ENCODE measurements at places on chromosomes 1 and 21.
A peak's percentile ranks its signal among the peaks of the same experiment; 100 is the strongest.

DNA sequence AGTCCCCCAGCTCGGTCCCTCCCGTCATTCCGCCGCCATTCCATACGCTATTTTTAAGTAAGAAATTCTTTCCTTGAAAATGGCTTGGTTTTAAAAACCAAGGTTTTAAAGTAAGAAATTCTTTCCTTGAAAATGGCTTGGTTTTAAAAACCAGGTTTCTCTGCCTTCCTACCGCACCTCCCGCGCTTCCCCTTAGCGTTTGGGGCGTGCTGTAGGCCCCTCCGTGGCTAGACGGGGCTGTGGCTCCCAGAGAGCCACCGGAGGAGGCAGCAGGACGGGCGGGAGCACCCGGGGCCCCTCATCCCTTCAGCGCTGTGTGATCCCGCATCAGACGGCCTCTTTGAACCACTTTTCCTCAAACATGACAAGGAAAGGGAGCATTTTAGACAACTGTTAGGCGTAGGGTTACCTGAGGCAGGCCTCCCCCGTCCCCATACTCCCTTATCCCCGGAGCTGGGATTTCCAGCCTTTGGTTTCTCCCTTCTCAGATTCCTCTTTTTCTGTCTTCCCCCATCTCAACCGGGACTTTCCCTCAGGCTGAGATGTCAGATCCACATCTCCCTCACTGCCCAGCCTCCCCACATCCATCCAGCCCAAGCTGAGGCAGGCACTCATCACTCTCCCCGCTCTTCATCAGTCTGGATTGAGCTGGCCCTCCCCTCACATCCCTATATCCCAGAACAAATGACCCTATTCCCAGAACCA lies 541 bp upstream of the CD58 start:
- DNase-seq, result no peak

DNA sequence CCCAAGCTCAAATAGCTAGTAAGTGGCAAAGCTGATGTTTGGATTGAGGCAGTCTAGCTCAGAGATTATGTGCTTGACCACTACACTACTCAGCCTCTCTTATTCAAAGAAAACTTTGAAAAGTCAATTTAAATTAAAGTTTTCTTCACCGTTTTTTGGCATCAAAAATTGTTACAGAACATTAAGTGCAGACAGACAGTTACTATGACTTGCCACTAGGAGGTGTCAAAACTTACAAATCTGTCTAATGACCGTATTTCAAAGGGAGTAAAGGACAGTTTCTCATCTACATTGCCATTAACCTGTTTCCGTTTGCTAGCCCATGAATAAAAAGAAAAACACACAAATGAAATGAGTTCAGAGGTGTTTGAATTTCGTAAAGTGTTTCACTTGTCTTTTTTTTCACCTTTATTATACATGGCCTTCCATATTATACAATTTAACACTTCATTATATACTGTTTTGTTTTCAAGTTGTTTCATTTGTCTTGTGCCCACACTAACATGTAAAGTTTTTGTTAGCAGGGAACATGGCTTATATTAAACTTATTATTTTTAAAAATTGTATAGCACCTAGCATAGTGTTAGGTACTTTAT lies 57.4 kb upstream of the MTF2 start:
- DNase-seq, result no peak

DNA sequence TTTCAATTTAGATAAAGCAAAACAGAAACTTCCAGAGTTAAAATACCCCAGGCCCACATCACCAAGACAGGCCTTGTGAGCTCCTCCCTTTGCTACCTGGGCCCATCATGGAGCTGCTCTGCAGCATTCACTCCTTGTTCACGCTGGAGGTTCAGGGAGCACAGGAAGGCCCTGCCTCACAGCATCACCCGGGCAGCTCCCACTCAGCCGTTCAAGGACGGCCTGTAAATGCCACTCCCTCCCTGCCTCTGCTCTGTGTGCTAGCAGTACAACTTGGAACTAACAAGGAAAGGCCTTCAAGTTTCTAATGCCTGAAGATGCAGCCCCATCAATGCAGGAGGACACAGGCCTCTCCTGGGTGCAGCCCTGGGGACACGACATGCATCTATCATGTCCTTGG lies 11.6 kb downstream of the ATP5PO start:
- DNase-seq, result no peak

GRCh38 chr1:111735321-111735720 lies 3.9 kb downstream of the INKA2 start:
- no peak for DNase-seq

- DNase-seq, result no peak
Observed at GRCh38 chr1:43220905-43221778, 48.6 kb upstream of the TMEM125 start.

GRCh38 chr1:41277371-41277975 lies 35.4 kb upstream of the SCMH1 start:
- no peak for DNase-seq

GRCh38 chr1:31327381-31327780 lies 30.5 kb downstream of the ZCCHC17 start:
- no peak for DNase-seq

- no peak for DNase-seq
Observed at GRCh38 chr1:19081218-19081893, 124.9 kb upstream of the IFFO2 start.

- no peak for DNase-seq
Observed at GRCh38 chr21:17823846-17824245, 4.7 kb upstream of the C21orf91 start.

DNA sequence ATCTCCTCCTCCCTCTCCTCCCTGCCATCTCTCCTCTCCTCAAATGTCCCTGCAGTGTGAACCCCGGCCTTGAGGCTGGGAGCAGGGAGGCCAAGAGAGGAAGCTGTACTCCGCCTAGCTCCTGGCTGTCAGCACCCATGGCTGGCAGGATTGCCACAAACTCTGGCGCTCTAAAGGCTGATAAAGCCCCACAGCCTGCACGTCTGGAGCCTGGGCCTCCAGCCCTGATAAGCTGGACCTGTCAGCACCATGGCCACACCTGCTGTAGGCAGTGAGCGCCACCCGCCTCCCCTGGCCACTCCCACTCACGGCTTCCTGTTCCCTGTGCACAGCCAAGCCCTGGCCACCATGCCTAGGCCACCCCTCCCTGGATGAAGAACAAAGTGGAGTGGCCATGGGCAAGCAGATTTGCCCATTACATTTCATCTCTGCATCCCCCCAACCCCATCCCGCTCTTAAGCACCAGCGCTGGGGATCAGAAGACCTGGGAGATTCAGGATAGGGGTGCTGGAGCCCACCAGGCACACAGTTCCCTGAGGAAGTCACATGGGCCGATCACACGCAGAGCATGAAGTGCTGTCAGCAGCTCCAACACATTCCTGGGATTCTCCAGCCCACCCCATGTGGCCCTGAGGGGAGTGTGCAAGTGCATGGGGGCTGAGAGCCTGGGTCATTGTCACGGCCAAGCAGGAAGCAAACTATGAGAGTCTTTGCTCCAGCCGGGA lies 24.2 kb upstream of the NPPB start:
- no peak for DNase-seq

- no peak for DNase-seq
Observed at GRCh38 chr1:224380003-224380402, 23.3 kb downstream of the CNIH4 start.

DNA sequence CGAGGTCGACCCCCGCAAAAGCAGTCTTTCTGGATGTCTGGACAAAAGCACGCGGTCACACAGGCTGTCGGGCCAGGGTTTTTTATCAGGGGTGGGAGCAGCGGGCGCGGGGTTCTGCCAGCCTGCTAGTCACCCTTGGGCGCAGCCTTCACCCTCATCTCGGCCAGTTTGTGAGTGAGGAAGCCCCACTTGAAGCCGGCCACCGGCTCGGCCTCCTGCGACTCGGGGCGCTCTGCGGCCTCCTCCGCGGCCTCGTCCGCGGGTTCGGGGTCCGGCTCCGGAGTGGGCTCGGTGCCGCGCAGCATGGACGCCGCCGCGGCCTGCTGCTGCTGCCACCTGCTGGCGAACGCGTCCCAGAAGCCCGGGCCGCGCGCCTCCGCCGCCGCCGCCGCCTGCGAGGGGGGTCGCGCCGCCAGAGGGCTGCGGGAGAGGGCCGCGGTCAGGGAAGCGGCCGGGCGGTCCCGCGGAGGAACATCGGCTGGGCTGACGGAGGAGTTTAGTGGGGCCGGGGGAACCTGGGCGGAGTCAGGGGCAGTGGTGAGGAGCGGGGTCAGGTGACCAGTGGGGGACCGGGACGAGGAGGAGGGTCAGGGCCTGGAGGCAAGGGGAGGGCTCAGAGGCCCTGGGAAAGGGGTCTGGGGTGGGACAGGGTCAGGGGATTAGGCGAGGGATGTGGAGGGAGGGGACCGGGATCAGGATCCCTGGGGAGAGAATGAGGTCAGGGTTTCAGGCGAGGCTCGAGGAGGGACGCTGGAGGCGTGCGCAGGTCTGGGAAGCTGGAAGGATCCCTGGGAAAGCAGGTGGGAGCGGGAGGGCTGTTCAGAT lies 4.5 kb downstream of the C1orf232 start:
- no peak for DNase-seq

GRCh38 chr1:38064197-38064903 lies 17.8 kb upstream of the POU3F1 start:
- DNase-seq, result peak; percentile 47

DNA sequence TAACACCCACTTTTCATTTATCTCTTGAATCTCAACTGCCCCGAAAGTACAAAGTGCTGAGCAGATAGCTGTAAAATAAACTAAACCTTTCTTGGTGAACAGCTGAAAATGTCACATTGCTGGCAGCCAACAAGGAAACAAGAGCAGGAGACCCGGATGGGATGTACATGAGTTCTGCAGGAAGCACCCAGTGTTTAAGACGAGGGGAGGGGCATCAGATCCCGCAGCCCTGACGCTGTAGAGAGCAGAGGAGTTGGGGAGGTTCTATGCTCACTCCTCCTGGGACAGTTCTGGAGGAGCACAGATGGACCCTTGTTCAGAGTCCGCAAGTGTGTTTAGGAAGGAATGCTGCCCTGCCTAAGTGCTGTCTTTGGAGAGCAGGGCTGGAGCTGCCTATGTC lies 32.0 kb upstream of the EPHA8 start:
- no peak for DNase-seq

- DNase-seq, result no peak
Observed at GRCh38 chr1:209585672-209586071, 2.2 kb downstream of the CAMK1G start.

GRCh38 chr1:83776913-83777757 lies 221.8 kb downstream of the TTLL7 start:
- no peak for DNase-seq

DNA sequence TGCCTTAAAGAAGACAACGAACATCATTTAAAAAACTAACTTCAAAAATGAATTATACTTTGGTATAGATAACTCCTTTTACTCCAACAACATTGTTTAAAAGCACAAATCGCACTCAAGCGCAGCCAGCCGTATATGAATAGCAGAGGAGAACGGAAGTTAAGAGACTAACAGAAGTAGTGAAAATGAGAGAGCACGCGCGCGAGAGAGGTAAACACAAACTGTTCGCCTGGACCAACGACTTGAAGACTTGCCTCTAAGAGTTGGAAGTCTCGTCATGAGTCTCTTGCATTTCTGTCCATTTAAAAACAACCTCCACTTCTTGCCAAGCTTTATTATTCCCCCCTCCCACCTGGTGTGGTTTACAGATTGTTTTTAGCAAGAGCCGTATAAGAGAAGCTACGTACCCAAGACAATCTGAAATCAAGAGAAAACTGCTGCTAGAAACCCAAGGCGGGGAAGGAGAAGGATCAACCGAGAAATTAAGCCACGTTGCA lies 479 bp downstream of the SELENOF start:
- DNase-seq, result no peak

DNA sequence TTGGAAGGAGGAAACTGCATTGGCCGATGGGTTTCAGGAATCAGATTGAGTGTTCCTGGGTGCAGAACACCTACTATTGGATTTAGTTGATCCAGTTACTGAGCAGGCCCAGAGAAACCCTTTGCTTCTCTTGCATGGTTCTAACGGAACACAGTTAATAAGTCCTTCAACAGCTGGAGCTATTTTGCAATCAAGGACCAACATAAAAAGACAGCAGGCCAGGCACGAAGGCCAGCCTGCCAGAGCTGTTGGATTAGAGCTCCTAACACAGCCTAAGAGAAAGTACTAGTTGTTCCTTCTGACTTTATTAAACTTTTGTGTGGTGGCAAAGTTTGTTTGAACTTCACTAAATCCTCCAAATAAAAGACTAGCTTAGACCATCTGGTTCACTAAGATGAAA lies 148.0 kb upstream of the LMO4 start:
- DNase-seq, result no peak

DNA sequence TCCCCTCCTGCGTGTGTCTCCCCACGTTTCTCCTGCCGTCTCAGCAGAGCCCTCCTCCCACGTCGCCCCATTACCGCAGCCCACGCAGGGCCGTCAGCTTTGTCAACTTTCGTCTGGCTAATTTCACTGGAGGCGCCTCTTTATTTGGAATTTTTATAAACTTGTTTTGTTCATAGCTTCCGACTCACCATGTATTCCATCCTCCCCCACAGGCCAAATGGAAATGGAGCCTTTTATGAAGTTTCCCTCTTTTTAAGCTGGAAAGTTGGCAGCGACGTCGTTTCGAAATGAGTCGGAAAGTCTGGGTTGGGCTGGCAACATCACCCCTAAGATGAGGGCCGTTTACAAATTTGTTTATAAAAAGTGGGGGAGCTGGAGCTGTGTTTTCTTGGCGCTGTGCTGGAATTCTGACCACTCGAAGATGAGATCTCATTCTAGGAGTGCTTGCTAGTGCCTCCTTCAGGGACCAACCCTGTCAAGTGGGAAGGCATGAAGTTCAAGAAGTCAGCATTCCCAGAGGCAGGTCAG lies 23.7 kb upstream of the SLC45A1 start:
- DNase-seq, result no peak

- DNase-seq, result peak; percentile 28
Observed at GRCh38 chr1:233790662-233791371, 113.7 kb upstream of the SLC35F3 start.

GRCh38 chr1:118442214-118442613 lies 257.2 kb upstream of the SPAG17 start:
- DNase-seq, result no peak

GRCh38 chr1:17635276-17635675 lies 95.8 kb downstream of the ARHGEF10L start:
- DNase-seq, result no peak
